ENCODE measurements at places on chromosomes 6 and 20.

GRCh38 chr6:4664117-4664626 lies 112.0 kb upstream of the CDYL start:
- no peak for DNase-seq

DNA sequence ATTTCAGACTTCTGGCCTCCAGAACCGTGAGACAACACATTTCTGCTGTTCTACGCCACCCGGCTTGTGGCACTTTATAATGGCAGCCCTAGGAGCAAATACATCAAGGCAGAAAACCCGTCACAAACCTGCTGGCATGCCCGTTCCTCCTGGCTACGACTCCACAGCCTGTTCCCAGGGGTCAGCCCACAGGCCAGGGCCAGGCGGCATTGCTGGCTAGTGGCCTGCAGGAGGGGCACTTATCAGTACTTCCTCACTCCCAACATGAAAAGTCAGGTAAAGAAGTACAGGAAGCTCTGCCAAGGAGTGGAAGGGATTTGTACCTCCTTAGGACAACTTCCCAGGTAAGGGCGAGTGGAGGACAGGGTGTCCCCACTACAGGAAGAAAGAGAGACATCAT lies 223.1 kb upstream of the AGPAT4 start:
- no peak for DNase-seq

GRCh38 chr6:160973311-160974250 lies 18.0 kb upstream of the MAP3K4 start:
- DNase-seq: no peak

GRCh38 chr6:18260448-18261106 lies 3.8 kb downstream of the DEK start:
- DNase-seq: no peak

- DNase-seq: no peak
Observed at GRCh38 chr6:152783217-152783878, 32.8 kb downstream of the VIP start.

All from CD4-positive, alpha-beta T cell treated with Interleukin-17A for 4 hours (primary cell).